ENCODE measurements at places on chromosomes 12 and 14. TPM values are rescaled to one million over a fixed set of nuclear protein-coding genes. Genes with fewer than 3 reads are reported as not detected.
A peak's percentile ranks its signal among the peaks of the same experiment; 100 is the strongest.

The ADCK1 gene
- total RNA-seq, result 5.4 TPM

The NOVA1 gene
- 13.1 TPM for total RNA-seq

The RAPGEF3 gene
- total RNA-seq, result 25.9 TPM

The TPPP2 gene
- total RNA-seq, result not detected

The ABHD12B gene
- total RNA-seq, result not detected

The CLEC2A gene
- total RNA-seq, result not detected

The CLEC1B gene
- total RNA-seq, result not detected

GRCh38 chr12:69254862-69255261 is 15.5 kb downstream of the CPSF6 start:
- H3K27ac ChIP-seq, result no peak overlapping the region
- H3K4me3 ChIP-seq, result no peak overlapping the region
- H3K4me1 ChIP-seq, result peaks cover 5% of the 10 kb centered on the region
- no peak for DNase-seq

- no peaks in the 10 kb centered on the region for H3K27me3 ChIP-seq
- DNase-seq, result no peak
- no peaks in the 10 kb centered on the region for H3K36me3 ChIP-seq
- no peak overlapping the region for H3K4me3 ChIP-seq
- no peak overlapping the region for H3K27ac ChIP-seq
These were observed 109.0 kb upstream of the SLC16A7 start for GRCh38 chr12:59486827-59487226.

DNA sequence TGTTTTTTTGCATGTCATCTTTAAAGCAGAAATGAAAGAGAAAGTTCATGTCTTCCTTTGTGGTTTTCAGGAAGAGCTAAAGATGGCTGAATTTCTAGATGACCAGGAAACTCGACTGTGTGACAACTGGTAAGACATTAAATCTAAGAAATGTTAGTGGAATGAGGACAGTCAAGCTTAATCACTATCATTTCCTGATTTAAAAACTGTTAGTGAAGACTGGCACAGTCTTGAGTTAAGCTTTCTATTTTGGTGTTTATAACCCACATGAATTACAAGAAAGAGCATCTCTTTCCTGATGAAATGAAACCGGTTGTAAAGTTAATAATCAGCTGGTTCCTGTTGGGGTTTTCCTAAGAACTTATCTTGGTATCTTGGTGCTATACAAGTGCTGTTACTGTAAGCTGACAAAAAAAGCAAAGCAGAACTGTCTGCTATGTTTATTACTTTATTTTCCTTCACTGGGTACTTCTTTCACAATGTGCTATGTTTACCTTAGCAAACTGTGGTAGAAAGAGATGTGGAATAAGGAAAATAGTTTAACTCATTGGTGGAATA is 5.2 kb downstream of the TRAFD1 start:
- H3K4me1 ChIP-seq, result peaks cover 16% of the 10 kb centered on the region
- no peaks in the 10 kb centered on the region for H3K36me3 ChIP-seq
- no peak overlapping the region for H3K4me3 ChIP-seq
- H3K27ac ChIP-seq, result peak overlapping the region; percentile 27

DNA sequence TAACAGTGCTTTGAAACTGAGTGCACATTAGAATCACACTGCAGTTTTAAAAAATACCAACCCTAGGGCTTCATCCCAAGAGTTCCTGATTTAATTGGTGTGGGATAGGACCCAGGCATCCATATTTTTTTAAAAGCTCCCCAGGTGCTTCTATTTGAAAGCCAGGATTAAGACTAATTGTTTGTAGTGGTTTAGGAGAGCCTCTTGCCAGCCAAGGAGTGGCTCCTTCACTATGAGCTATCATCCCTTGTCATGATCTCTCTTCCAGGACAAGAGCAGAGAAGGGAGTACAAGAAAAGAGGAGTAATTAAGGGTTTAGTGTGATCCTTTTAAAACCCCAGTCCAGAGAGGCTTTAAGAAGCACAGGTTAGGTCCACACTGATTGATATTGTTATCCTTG is 178.0 kb downstream of the CAND1 start:
- H3K27ac ChIP-seq, result no peak overlapping the region
- H3K36me3 ChIP-seq, result no peaks in the 10 kb centered on the region
- no peak overlapping the region for H3K4me3 ChIP-seq
- DNase-seq, result no peak
- H3K4me1 ChIP-seq, result peaks cover 3% of the 10 kb centered on the region

DNA sequence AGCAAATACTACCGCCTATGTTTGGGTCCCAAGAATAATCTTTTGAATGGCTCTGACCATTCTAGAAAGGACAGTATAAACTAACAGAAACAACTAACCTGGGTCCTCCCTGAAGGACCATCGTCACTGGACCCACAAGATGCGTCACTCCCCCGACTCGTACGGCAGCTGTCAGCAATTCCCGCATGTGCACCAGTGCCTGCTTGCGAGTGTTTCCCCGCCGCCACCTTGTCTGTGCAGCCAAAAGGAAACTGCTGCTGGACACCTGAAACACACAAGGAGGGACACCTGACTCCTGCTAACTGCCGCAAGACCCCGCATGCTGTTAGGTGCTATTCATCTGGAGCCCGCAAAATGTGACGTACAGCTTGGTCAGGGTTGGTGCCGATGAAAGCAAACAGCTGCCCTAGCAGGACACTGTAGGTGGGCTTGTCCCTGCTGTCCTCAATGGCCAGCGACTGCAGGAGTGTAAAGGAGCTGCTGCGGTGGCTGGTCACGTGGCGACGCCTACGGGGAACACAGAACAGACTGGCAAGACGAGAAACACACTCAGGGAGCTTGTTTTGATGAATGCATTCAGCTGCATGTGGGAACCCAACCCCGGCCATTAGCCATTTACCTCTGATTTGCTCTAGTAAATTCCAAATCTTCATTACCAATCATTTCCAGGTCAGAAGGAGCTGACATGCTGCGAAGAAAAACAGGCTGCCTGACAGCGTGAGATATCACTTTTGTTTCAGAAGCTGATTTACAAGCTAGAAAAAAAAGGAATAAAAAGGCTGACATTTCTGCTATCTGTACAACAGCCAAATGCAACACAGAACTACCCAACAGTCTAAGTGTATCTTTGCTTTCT is 118.1 kb downstream of the TRAFD1 start:
- H3K27ac ChIP-seq, result no peak overlapping the region
- no peak overlapping the region for H3K4me3 ChIP-seq
- H3K36me3 ChIP-seq, result no peaks in the 10 kb centered on the region
- DNase-seq, result no peak

- no peaks in the 10 kb centered on the region for H3K27me3 ChIP-seq
- H3K4me1 ChIP-seq, result no peaks in the 10 kb centered on the region
- DNase-seq, result no peak
- H3K36me3 ChIP-seq, result no peaks in the 10 kb centered on the region
- H3K27ac ChIP-seq, result no peak overlapping the region
These were observed 268.4 kb downstream of the LRFN5 start for GRCh38 chr14:41875116-41875515.

GRCh38 chr14:88005978-88006851 is 1.3 kb downstream of the GPR65 start:
- H3K27ac ChIP-seq, result no peak overlapping the region
- no peaks in the 10 kb centered on the region for H3K4me1 ChIP-seq
- no peak for DNase-seq
- no peaks in the 10 kb centered on the region for H3K27me3 ChIP-seq

DNA sequence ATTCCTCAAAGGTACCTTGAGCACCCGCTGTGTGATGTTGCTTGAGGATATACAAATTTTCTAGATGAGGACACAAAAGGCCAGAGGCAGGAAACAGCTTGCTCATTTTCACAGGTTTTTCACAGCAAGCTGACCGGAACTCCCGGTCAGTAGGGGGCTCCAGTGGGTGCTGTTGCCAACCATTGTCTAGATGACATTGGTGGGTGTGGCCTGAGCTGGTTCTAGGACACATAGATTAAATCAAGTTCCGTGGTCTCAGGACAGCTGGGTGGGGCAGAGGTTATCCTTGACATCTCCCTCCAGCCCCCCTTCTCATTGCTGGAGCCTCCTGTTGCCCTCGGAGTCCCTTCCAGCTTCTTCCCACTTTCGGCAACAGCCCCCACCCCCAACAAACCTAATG is 153.6 kb upstream of the FKBP4 start:
- H3K27me3 ChIP-seq, result no peaks in the 10 kb centered on the region
- peak overlapping the region; percentile 46 for H3K27ac ChIP-seq
- DNase-seq, result peak; percentile 51

DNA sequence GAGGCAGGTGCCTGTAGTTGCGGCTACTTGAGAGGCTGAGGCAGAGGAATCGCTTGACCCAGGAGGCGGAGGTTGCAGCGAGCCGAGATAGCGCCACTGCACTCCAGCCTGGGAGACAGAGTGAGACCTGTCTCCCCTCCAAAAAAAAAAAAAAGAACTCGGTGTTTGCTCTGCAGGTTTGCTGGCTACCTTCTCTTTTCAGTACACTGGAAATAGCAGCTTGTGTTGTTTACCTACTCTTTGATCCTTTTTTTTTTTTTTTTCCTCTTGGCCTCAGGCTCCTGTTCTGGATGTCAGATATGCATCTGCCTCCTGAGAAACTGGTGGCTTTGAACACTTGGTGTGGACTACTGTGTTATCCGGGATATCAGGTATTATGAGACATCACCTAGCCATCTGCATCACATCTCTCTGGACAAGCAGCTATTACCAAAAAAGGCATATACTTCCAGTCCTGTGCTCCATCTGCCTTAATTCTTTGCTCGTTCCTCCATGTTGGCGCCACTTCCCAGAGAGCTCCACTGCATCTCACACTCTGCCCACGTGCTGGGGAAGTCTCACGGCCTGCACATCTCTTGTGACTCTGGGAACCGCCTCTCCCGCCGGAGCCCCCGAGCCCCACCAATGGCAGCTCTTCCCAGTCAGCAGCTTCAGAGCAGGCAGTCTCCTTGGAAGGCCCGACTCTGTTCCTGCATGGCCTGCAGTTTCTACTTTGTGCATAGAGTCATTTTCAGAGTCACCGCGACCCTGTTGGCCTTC is 50.9 kb upstream of the TRAF3 start:
- H3K27ac ChIP-seq, result no peak overlapping the region
- DNase-seq, result no peak
- H3K27me3 ChIP-seq, result no peaks in the 10 kb centered on the region
- H3K36me3 ChIP-seq, result no peaks in the 10 kb centered on the region
- no peak overlapping the region for H3K4me3 ChIP-seq

DNA sequence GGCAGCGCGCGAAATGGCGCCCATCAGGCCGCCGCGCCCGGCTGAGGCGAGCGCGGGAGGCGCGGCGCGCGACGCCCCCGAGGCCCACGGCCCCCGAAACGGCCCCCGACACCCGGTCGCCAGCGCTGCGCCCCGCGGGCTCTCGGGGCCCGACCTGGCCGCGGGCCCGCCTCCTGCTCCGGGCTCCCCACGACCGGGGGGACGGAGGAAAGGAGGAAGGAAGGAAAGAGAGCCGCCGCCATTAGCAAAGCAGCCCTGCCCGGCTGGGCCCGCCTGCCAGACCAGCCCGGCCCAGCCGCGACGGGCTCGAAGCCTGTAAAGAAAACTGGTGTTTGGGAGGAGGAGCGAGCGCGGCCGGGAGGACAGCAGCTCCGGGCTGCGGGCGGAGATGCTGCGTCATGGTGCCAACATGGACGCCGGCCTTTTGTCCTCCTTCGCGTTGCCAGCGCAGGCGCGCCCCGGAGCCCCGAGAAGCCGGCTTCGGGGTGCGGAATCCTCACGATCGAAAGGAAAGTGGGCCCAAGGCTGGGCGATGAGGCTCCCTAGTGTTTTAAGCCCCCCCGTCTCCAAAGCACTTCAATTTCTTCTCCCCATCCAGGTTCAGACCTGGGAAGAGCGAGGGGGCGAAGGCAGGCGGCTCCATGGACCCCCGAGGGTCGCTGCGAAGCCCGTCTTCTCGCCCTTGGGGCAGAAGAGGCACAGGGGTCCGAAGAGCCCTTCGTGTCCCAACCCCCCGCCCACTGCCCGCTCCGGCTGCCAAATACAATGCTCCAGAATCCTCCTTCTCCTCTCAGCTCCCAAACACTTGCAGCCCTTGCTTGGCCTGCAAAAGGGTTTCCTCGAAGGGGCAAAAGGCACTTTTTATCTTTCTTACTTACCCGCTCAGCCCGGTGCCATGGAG is 2.9 kb upstream of the SETD1B start:
- peak overlapping the region; percentile 100 for H3K27ac ChIP-seq
- no peaks in the 10 kb centered on the region for H3K36me3 ChIP-seq
- H3K4me3 ChIP-seq, result peak overlapping the region; percentile 85
- no peaks in the 10 kb centered on the region for H3K27me3 ChIP-seq
- DNase-seq, result peak; percentile 76

GRCh38 chr12:3651585-3652424 is 101.1 kb downstream of the CRACR2A start:
- no peaks in the 10 kb centered on the region for H3K27me3 ChIP-seq
- H3K4me3 ChIP-seq, result no peak overlapping the region
- H3K36me3 ChIP-seq, result no peaks in the 10 kb centered on the region
- H3K4me1 ChIP-seq, result no peaks in the 10 kb centered on the region

Measured in uterus (tissue), 4 donors.